ENCODE measurements at places on chromosomes 5 and 9. TPM values are rescaled to one million over a fixed set of nuclear protein-coding genes. Genes with fewer than 3 reads are reported as not detected.

The PTGES gene
- 0.44 TPM for total RNA-seq

The BSPRY gene
- not detected for total RNA-seq

The IL9 gene
- total RNA-seq: not detected

The DNLZ gene
- 14.9 TPM for total RNA-seq

The FOXI1 gene
- not detected for total RNA-seq

The KLF9 gene
- total RNA-seq: 23.2 TPM

All from lung microvascular endothelial cell (primary cell).